ENCODE measurements at places on chromosomes 1 and 21. TPM values are rescaled to one million over a fixed set of nuclear protein-coding genes. Genes with fewer than 3 reads are reported as not detected.

CCDC185 gene
- total RNA-seq: not detected

SMIM1 gene
- total RNA-seq: 4.6 TPM

FCRL1 gene
- total RNA-seq: not detected

GBP4 gene
- total RNA-seq: 3.7 TPM

ICOSLG gene
- not detected for total RNA-seq

OLFML2B gene
- 14.5 TPM for total RNA-seq

MMEL1 gene
- total RNA-seq: not detected

ITGB2 gene
- total RNA-seq: 0.09 TPM

TTC39A gene
- total RNA-seq: 0.25 TPM

CFH gene
- total RNA-seq: 517 TPM

DRAXIN gene
- total RNA-seq: 2.4 TPM

SPATA45 gene
- not detected for total RNA-seq

HRNR gene
- not detected for total RNA-seq

PDZK1IP1 gene
- total RNA-seq: not detected

LDLRAD1 gene
- not detected for total RNA-seq

CDKN2C gene
- 15.3 TPM for total RNA-seq

NHLH1 gene
- total RNA-seq: not detected

NBPF10 gene
- 3.7 TPM for total RNA-seq

CD247 gene
- total RNA-seq: 0.16 TPM

PLA2G5 gene
- 0.36 TPM for total RNA-seq

F13B gene
- not detected for total RNA-seq

UMODL1 gene
- total RNA-seq: not detected

TP53BP2 gene
- 66.9 TPM for total RNA-seq

EDARADD gene
- total RNA-seq: not detected

DESI2 gene
- total RNA-seq: 54.7 TPM

LAD1 gene
- not detected for total RNA-seq

TINAGL1 gene
- total RNA-seq: 99.8 TPM

MOB3C gene
- 4.4 TPM for total RNA-seq

GPR61 gene
- under 0.01 TPM for total RNA-seq

UBIAD1 gene
- total RNA-seq: 11.7 TPM

C2CD4D gene
- not detected for total RNA-seq

VSIG8 gene
- total RNA-seq: not detected

CELA2B gene
- total RNA-seq: not detected

MAN1C1 gene
- total RNA-seq: 32.0 TPM

PRKAA2 gene
- 0.16 TPM for total RNA-seq

RHBG gene
- total RNA-seq: not detected

EXTL1 gene
- 0.18 TPM for total RNA-seq

LRRC38 gene
- total RNA-seq: not detected

KCNN3 gene
- 0.09 TPM for total RNA-seq

WNT9A gene
- total RNA-seq: 0.99 TPM

AKR1A1 gene
- 128 TPM for total RNA-seq

S100A1 gene
- 0.54 TPM for total RNA-seq

LCE3E gene
- not detected for total RNA-seq

CLEC20A gene
- not detected for total RNA-seq

RALGPS2 gene
- total RNA-seq: 74.7 TPM

LCE2B gene
- not detected for total RNA-seq

C1orf74 gene
- total RNA-seq: 2.4 TPM

DEPDC1 gene
- total RNA-seq: 36.1 TPM

AGT gene
- total RNA-seq: 1.1 TPM

ITLN1 gene
- total RNA-seq: 0.49 TPM

S100A2 gene
- 3.3 TPM for total RNA-seq

TMPRSS3 gene
- not detected for total RNA-seq

BMP8A gene
- not detected for total RNA-seq

RBM15 gene
- total RNA-seq: 23.1 TPM
